Tongue (tissue), 3 donors: ENCODE measurements at places on chromosomes 5 and 9. TPM values are rescaled to one million over a fixed set of nuclear protein-coding genes. Genes with fewer than 3 reads are reported as not detected.

GRCh38 chr5:10036136-10036815, 213.4 kb downstream of the ATPSCKMT start:
- DNase-seq = peak; percentile 45

DNA sequence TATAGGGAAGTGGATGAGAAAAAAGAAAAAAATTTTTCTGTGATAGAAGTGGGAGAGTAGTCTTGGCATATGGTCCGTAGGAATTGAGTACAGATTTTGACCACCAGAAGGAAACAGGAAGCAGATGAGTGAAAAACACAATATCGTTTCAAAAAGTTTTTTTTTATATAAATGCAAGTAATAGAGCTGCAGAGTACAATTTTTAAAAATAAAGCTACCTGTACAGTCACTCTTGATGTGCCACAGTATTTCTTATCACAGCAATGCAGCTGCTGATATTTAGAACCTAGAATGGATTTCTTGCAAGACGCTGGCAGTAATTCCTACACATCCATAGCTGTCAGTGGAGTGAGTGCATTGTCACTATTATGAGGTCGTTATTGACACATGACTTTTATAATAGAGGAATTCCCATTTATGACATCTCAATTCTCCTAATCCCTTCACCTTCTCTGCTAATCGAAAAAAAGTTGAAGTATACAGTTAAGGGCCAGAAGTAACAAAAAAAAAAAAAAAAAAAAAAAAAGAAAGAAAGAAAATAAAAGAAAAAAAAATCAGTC, 477.7 kb downstream of the TAF11L14 start:
- no peak for DNase-seq

The ZDHHC11 gene
- total RNA-seq = 25.2 TPM

The SLC36A2 gene
- total RNA-seq = 3.1 TPM

The RGS7BP gene
- total RNA-seq = 2.2 TPM

DNA sequence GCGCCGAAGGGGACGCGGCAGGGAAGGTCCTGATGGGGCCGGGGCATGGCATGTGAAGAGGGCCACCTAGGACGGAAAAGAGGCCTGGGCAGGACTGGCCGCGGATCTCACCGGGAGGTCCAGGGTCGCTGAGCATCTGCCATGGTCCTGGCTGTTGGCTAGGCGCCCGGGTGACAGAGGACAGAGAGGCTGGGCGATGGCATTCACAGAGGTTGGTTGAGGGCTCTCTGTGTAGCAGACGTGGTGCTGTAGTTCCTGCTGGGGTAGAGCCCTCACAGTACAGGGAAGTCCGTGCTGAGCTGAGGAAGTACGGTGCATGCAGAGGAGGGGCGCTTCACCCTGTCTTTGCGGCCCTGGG, 427 bp downstream of the PCYOX1L start:
- peak; percentile 38 for DNase-seq

The ARRDC3 gene
- 236 TPM for total RNA-seq

DNA sequence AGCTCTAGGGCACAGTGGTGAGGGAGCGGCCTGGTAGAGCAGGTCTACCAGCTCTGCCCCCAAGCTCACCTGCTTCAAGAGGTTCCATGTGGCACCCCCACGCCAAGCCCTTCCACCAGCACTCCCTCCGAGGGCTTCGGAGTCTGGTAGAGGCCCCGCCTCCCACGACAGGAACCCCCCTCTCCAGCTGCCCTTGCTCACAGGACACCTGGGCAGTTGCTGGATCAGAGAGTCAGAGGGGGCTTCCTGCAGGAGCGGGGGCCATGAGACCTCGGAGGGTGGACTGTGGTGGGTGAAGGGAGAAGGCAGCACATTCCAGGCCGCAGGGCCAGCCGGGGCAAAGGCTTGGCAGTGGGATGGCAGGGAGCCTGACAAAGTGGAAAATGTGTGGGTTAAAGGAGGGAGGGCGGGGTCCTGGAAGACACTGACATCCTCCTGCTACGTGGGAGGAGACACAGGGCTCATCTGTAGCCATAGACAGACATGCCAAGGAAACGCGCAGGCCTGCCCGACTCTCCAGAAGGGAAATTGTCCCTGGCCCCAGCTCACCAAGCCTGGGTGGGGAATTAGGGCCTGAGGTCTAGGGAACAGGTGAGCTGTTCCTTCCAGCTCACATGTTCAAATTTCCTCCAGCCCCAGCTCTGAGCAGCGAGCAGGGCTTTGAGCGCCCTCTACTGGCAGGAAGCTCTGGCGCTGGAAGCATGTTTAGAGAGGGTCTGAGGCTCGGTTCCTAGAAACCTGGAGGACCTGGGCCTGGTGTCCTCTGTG, 74.2 kb downstream of the NTNG2 start:
- DNase-seq = peak; percentile 90

GRCh38 chr9:116951588-116952435, 264.7 kb downstream of the TRIM32 start:
- no peak for DNase-seq

DNA sequence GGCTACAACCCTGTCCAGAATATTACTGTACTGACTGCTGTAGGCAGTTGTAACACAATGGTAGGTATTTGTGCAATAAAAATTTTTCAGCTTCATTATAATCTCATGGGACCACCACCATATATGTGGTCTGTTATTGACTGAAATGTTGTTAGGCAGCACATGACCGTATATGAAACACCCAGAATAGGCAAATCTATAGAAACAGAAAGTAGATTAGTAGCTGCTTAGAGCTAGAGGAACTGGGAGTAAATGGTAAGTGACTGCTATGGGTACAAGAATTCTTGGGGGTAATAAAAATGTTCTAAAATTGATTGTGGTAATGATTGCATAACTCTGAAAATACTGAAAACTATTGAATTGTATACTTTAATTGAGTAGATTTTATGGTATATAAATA, 185.7 kb downstream of the ESM1 start:
- DNase-seq = no peak
